Activated CD8-positive, alpha-beta T cell treated with anti-CD3 and anti-CD28 coated beads, Interleukin-2, amount 10 ng/mL, durations not matched to agents 7 days and 5 days (primary cell): ENCODE measurements at places on chromosomes 11 and 22. TPM values are rescaled to one million over a fixed set of nuclear protein-coding genes. Genes with fewer than 3 reads are reported as not detected.
A peak's percentile ranks its signal among the peaks of the same experiment; 100 is the strongest.

DNA sequence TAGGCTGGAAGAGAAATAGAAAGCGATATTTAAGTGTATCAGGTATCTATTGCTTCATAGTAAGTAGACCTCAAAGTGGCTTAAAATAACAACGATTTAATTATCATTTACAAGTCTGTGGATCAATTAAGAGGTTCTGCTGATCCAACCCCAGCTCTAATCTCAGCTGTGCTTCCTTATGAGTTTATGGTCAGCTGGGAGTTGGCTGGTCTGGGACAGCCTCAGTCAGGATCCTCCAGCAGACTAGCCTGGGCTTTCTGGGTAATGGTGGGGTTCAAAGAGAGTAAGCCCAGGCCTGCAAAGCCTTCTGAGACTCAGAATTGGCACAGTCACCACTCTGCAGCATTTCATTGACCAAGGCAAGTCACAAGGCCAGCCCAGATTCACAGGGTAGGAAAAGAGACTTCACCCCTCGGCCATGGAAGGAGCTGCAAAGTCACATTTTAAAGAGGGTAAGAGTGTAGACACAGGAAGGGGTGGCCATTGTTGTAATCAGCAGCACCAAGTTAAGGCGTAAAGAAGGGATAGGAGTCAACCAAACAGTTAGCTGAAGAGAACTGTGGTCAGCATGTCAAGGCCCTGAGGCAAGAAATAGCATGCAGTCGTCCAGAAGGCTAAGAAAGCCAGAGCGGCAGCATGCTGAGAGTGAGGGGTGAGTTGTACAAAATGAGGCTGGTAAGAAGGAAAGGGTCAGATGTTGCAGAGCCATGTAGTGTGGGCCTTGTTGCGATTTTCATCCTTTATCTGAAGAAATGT, 168.2 kb downstream of the ETS1 start:
- peaks cover 34% of the 10 kb centered on the region for H3K4me1 ChIP-seq
- H3K27me3 ChIP-seq = no peaks in the 10 kb centered on the region
- H3K27ac ChIP-seq = no peak overlapping the region
- H3K4me3 ChIP-seq = no peak overlapping the region
- no peak for DNase-seq
- no peaks in the 10 kb centered on the region for H3K36me3 ChIP-seq

DNA sequence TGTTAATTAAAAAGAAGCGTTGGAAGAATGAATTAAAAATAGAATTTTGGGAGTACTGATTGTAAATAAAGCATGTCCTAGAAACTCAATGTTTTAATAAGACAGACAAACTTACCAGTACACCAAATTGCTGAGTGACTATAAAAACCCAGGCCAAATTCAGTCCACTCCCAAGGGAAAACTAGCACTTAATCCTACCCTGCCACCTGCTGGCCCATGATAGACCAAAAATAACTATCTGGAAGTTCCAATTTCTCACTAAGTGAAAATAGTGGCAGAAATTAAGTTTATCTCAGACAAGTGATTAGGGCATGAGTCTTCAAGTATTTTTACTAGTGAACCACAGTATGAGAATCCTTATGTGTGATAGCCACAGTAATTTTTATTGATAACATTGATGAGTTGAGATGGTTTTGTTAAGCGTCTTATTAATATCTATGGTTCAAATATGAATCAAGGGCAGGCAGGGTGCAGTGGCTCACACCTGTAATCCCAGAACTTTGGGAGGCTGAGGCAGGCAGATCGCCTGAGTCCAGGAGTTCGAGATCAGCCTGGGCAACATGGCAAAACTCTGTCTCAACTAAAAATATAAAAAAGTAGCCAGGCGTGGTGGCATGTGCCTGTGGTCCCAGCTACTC, 9.8 kb upstream of the DDX10 start:
- no peak overlapping the region for H3K4me3 ChIP-seq
- no peak overlapping the region for H3K27ac ChIP-seq

DNA sequence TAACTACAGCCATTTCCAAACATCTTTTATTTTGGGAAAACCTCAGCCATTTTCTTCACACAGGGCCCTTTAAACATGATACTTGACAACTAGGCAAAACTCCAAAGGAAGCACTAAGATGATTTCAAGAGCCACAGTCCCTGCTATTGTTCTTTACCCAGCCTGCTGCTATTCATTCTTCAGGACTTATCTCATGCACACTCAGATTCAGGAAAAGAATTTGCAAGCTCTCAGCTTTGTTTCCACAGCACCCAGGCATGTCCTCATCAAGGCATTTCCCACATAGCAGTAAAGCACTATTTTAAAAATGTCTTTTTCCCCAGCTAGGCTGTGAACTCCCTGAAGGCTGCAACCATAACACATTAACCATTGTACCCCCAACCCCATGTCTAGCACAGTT, 609.3 kb upstream of the CCDC90B start:
- H3K27me3 ChIP-seq = no peaks in the 10 kb centered on the region
- no peaks in the 10 kb centered on the region for H3K36me3 ChIP-seq
- H3K27ac ChIP-seq = no peak overlapping the region
- no peaks in the 10 kb centered on the region for H3K4me1 ChIP-seq
- DNase-seq = no peak

- no peak overlapping the region for H3K4me3 ChIP-seq
- H3K4me1 ChIP-seq = no peaks in the 10 kb centered on the region
- H3K27me3 ChIP-seq = no peaks in the 10 kb centered on the region
Observed at GRCh38 chr11:127191261-127191660, 190.7 kb upstream of the KIRREL3 start.

GRCh38 chr11:116272181-116272789, 500.5 kb downstream of the BUD13 start:
- DNase-seq = no peak
- H3K27ac ChIP-seq = no peak overlapping the region

- peak overlapping the region; percentile 53 for H3K4me3 ChIP-seq
- peaks cover 27% of the 10 kb centered on the region for H3K27me3 ChIP-seq
- peak overlapping the region; percentile 21 for H3K27ac ChIP-seq
- no peak for DNase-seq
- peaks cover 7% of the 10 kb centered on the region for H3K4me1 ChIP-seq
Observed at GRCh38 chr11:17012712-17013547, 1.3 kb downstream of the PLEKHA7 start.

Gene OTOG
- total RNA-seq = not detected

GRCh38 chr11:114102993-114103896, 43.7 kb downstream of the ZBTB16 start:
- no peaks in the 10 kb centered on the region for H3K36me3 ChIP-seq
- DNase-seq = peak; percentile 41
- H3K4me1 ChIP-seq = peaks cover 42% of the 10 kb centered on the region
- peak overlapping the region; percentile 79 for H3K27ac ChIP-seq
- peak overlapping the region; percentile 36 for H3K4me3 ChIP-seq

Gene TTC38
- 20.0 TPM for total RNA-seq

Gene GGTLC2
- total RNA-seq = not detected

DNA sequence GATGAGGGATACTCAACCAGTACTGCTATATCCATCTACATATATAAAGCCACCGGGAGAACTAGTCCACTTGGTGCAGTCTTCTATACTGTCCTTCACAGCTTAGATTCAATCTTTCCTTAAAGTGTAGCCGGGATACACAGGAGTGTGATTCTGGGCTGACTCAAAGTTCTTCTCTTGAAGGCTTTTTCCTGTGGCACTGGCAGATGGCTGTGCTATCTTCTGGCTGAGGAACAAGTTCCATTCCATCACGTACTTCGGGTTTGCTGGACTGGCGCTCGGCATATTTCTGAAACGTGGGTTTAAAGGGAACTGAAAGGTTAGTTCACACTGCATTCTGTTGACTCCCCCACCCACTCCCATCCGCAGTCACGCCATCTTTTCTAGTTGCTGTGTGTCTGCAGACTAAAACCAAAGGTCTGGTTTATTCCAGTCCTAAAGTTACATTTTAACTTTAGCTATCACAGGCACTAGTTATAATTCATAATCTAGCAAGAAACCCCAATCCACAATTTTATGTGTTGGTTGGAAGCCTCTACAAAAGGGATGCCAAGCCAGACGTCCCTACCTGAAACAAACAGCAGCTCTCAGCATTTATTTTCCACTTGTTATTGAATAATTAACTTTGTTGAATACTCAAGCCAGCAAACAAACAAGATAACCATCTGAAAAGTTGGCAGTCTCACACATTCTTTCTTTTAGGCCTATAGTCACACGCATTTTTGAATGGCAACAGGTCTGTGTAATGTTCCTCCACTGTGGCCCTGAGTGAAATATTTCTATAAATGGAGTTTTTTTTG, 7.5 kb upstream of the C11orf65 start:
- no peak for DNase-seq
- H3K27me3 ChIP-seq = no peaks in the 10 kb centered on the region
- peaks cover 36% of the 10 kb centered on the region for H3K36me3 ChIP-seq
- no peak overlapping the region for H3K4me3 ChIP-seq
- H3K4me1 ChIP-seq = no peaks in the 10 kb centered on the region
- H3K27ac ChIP-seq = no peak overlapping the region

Gene RBFOX2
- 0.37 TPM for total RNA-seq

GRCh38 chr11:126281666-126282175, 1.2 kb upstream of the TIRAP start:
- H3K27ac ChIP-seq = peak overlapping the region; percentile 86
- H3K36me3 ChIP-seq = peaks cover 28% of the 10 kb centered on the region
- peaks cover 49% of the 10 kb centered on the region for H3K4me1 ChIP-seq
- H3K4me3 ChIP-seq = peak overlapping the region; percentile 81
- H3K27me3 ChIP-seq = no peaks in the 10 kb centered on the region

- H3K27ac ChIP-seq = no peak overlapping the region
- peaks cover 29% of the 10 kb centered on the region for H3K27me3 ChIP-seq
- no peak for DNase-seq
Observed at GRCh38 chr11:119344291-119345010, 2.1 kb downstream of the MFRP start.

DNA sequence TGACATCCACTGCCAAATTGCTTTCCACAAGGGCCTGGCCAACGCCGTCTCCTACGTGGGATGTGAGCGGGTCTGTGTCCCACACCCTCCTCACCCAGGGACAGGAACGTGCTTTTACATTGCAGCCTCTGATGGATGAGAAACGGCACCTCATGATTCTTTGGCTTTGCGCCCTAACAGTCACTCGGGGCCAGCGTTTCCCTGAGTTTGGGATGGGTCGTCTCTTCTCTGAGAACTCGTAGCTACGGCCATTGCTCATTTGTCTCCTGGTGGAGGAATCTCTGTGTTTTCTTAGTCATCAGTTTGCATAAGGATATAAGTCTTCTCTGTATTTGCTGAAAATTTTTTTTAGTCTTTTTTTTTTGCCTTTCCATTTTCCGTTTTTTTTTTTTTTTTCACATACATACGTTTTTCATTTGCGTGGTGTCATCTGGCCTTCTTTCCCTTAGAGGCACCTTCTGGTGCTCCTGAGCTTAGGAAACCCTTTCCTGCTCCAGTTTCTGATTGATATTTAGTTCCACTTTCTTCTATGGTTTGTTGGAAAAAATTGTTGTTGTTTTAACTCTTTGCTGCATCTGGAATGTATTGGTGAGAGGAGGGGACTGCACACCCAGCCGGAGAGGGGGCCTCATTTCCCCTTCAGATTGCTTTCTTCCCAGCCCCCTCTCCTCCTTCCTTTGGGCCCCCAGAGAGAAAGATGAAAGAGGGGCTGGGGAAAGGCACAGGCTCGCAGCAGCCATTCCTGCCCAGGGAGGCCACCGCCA, 12.0 kb downstream of the TNNT3 start:
- H3K4me3 ChIP-seq = no peak overlapping the region
- DNase-seq = no peak
- H3K4me1 ChIP-seq = peaks cover 2% of the 10 kb centered on the region
- no peak overlapping the region for H3K27ac ChIP-seq
- H3K27me3 ChIP-seq = peaks cover 5% of the 10 kb centered on the region

GRCh38 chr11:11871991-11872401, 30.2 kb downstream of the USP47 start:
- peaks cover 12% of the 10 kb centered on the region for H3K36me3 ChIP-seq
- no peak overlapping the region for H3K4me3 ChIP-seq
- H3K27me3 ChIP-seq = no peaks in the 10 kb centered on the region
- no peak for DNase-seq

Gene TCN1
- not detected for total RNA-seq

DNA sequence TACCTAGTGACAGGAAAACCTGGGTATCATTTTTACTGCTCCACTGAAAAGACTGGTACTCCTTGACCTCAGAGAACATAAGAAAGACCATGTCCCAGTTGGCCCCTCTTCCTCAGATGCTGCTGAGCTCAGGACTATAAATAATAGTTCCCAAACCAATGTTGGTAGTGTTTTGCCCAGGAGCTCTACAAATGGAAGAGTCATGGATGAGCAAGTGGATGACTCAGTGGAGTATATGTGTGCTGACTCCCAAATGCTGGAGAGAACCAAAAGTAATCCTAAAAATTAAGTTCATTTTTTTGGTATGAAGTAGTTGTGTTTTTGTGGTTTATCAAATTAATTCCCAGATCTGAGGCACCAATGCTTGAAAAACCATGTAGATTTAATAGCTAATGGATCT, 482.0 kb downstream of the KCNA4 start:
- no peak for DNase-seq
- H3K36me3 ChIP-seq = no peaks in the 10 kb centered on the region
- H3K27me3 ChIP-seq = no peaks in the 10 kb centered on the region
- no peaks in the 10 kb centered on the region for H3K4me1 ChIP-seq

DNA sequence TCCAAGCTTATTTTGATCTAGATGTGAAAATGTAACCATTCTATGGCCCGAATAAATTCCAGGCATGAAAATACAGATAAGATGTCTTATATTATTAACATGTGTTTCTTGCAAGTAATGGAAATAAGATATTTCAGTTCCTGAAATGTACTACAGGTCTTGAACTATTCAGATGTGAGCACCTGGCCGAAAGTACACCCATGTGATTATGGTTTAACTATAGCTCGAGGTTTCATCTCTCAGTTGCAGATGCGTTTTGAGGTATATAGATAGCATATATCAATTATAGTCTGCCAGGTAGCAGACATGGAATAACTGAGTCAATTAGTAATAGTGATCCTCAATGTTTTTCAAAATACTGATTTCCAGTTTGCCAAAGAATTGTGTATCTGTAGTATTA, 68.3 kb downstream of the DDIAS start:
- H3K36me3 ChIP-seq = peaks cover 3% of the 10 kb centered on the region
- no peak for DNase-seq
- no peak overlapping the region for H3K27ac ChIP-seq
- H3K4me3 ChIP-seq = no peak overlapping the region
- H3K27me3 ChIP-seq = peaks cover 6% of the 10 kb centered on the region

- H3K4me3 ChIP-seq = no peak overlapping the region
- H3K27ac ChIP-seq = no peak overlapping the region
- no peaks in the 10 kb centered on the region for H3K27me3 ChIP-seq
- no peak for DNase-seq
- no peaks in the 10 kb centered on the region for H3K4me1 ChIP-seq
- no peaks in the 10 kb centered on the region for H3K36me3 ChIP-seq
Observed at GRCh38 chr11:61484541-61484940, 24.0 kb upstream of the LRRC10B start.

DNA sequence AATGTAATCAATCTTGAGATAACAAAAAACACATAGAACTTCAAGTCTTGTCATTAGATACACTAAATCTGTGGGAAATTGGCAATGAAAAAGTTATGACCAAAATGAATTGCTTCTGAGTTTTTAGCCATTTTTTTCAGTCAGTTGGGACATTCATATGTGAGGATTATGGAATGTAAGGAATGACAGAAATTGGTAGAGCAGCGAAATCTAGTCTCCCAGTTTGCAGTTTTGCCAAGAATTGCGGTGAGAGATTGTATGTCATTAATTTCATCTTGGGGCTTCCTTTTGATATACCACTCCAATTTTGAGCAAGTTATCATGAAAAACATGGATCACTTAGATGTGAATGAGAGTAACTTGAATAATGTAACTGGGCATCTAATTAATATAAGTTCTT, 49.9 kb downstream of the SIK2 start:
- H3K4me1 ChIP-seq = no peaks in the 10 kb centered on the region
- no peaks in the 10 kb centered on the region for H3K27me3 ChIP-seq
- no peak overlapping the region for H3K4me3 ChIP-seq
- H3K36me3 ChIP-seq = no peaks in the 10 kb centered on the region

Gene INPP5J
- not detected for total RNA-seq
